ENCODE measurements at places on chromosomes 6 and 20.

- DNase-seq = peak; percentile 54
Observed at GRCh38 chr6:33705268-33705885, 6.1 kb downstream of the UQCC2 start.

GRCh38 chr6:44012078-44012493 lies 115.2 kb downstream of the MRPL14 start:
- peak; percentile 99 for DNase-seq

DNA sequence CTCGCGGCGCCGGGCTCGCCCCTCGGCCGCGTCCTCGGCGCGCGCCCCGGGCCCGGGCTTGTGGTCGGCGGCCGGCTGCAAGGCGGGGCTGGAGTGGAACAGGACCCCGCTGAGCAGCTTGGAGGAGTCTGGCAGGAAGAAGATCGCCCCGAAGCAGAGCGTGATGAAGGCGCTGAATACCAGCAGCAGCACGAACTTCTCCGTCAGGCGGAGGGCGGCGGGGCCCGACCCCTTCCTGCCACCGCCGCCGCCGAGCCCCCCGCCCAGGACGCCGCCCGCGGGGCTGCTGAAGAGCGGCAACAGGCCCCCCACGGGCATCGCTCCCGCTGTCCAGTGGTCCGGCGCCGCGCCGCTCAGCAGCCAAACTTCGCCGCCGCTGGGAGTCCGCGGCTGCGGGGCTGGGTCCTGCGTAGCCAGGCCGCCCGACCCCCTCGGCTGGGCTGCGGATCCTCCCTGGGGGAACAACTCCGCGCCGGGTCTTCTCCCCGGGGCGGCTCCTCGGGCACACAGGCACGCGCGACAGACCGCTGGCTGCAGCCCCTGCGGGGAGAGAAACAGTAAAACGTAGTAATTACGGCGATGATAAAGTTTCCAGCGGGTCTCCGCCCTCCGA lies 707 bp downstream of the MAN1A1 start:
- peak; percentile 19 for DNase-seq

DNA sequence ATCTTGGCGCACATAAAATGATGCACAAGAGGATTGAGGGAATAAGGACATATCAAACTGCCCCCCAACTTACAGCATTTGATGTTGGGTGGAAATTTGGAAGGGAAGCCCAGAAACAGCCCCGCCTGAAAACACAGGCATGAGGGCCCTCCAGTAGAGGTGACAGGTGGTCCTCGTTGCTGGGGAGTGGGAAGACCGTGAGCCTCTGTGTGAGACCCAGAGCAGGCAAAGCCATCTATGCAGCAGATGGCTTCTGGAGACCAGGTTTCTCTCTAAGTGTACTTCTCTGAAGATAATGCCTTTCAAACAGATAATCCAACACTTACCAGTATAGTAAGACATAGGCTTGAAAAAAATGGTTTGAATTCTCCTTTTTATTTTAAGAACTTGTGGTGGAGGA lies 132.2 kb upstream of the INSM1 start:
- no peak for DNase-seq

GRCh38 chr20:50758469-50758868 lies 27.1 kb downstream of the PARD6B start:
- peak; percentile 5 for DNase-seq
